ENCODE measurements at places on chromosomes 11 and 22.

- DNase-seq: no peak
Observed at GRCh38 chr22:27686534-27686933, 115.0 kb downstream of the MN1 start.

DNA sequence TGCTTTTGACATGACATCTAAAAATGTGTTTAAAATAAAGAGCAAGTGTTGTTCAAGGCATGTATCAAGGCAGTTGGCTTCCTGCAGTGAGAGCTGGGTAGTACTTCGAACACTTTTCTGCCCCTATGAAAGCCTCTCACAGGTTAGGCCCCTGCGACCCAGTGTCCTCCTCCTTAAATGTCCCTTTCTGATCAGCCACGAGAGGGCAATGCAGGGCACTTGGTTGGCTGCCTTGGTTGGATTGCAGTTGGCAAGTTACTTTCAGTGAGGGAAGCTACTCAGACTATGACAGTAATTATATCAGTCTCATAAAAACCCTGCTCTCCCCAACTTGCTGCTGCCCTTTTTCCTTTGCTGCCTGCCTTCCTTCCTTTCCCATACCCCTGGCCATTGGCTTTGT is 743.8 kb downstream of the NTM start:
- DNase-seq: no peak

GRCh38 chr11:1934335-1935155 is 12.6 kb upstream of the MRPL23 start:
- DNase-seq: peak; percentile 21

DNA sequence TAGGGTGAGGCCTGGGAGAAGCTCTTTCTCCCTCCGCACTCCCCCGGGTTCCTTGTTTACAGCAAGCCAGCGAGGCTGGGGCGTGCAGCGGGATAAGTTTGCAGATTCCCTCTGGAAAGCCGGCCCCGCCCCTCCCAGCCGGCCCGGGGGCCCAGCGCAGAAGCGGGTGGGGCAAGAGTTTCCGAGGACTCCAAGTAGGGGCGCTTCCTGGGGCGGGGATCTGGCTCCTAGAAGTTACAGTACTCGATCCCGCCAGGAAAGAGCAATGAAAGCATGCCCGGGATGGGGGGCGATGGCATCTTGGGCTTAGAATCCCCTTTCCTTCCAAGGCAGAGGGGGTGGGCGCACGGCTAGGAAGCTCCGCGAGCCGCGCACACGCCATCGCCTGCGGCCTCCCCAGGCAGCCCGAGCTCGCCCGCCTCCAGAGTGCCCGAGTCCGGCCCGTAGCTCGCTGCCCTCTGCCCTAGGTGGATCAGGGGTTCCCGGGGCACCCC is 385 bp downstream of the TST start:
- DNase-seq: no peak

- DNase-seq: no peak
Observed at GRCh38 chr11:2220173-2220771, 48.7 kb upstream of the TH start.

DNA sequence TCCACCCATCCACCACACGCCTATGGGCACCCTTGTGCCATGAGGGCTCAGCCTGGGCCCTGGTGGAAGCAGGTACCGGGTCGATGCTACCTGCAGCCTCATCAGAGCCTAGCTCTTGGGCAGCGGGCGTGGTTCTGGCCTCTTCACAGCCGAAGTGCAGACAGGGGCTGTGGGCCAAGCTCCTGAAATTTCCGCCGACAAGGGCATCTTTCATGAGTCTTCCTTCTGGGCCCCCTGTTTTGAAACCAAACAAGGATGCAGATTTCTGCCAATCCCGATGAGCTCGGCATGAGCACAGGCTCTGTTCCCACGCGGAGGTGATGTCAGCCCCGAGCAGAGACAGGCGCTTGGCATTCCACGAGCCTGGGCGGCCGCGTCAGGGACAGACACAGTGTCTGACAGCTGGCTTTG is 22.6 kb upstream of the MGAT3 start:
- no peak for DNase-seq

DNA sequence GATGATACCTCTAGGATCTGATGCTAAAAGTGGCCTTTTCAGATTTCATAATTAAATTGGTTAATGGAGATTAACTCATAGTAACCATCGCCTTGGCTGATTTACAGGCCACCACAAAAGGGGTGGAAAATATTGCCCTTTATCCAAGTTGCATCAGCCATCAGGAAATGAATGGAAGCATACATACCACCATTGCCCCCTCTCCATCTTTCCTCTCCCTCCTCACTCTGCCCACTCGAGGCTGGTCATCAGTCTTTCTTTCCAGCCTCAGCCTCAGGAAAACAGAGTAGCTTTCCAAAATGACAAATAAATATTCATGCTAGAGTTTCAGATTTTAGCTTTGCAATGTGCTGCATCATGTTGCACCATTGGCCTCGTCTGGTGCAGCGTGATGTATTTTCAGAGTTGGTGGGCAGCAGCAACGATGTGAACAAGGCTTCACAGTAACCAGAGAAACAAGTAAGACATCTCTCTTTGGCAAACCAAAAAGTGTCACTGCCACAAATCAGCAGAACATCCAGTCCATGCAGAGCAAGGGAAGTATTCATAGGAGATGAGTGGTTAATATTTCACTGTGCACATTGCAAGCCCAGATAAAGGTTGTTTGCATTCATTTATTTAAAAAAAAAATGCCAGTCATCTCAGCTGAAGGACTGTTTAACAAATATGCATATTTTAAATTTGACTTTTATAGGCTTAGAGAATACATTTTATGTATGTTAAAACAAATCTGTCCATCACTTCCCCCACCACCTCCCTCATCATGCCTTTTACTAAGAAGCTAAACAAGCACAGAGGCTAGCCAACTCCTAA is 136.7 kb upstream of the FAT3 start:
- no peak for DNase-seq

GRCh38 chr22:19709063-19709769 is 5.1 kb upstream of the SEPTIN5 start:
- DNase-seq: no peak

DNA sequence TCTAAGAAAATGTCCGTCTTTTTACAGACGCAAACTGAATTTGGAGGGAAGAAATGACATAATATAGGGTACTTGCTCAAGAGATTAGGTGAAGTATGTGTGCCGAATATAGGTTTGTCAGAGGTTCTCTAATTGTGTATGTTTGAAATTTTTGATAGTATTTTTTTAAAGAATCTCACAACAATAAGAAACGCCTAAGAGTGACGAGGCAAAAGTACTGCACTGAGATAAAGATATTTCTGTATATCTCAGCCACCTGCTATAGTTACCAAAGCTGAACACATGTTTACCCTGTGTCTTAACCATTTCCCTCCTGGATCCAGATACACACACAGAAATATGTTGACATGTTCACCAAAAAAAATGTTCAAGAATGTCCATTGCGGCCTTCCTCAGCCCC is 92.0 kb downstream of the PRMT3 start:
- no peak for DNase-seq

DNA sequence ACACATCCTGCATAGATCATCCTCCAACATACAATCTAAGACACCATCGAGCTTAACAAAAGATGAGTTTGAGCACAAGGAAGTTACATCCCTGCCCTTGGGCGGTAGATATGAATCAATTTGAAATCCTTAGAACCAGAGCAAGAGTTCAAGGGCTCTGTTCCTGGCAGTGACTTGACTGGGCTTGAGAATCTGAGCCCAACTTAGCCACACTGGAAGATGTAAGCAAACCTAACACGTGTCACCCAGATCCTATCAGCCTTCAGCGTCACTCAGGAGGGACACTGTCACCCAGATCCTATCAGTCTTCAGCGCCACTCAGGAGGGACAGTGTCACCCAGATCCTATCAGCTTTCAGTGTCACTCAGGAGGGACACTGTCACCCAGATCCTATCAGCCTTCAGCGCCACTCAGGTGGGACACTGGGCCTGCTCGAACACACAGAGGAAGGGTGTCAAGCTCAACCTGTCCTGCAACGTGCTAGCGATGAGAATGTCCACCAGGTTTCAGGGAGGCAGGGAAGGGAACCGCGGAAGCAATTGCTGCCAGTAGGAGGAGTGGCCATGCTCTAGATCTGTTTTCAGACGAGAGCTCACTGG is 32.8 kb upstream of the CTSD start:
- no peak for DNase-seq

- no peak for DNase-seq
Observed at GRCh38 chr11:78339483-78339882, 78.1 kb downstream of the GAB2 start.

- DNase-seq: no peak
Observed at GRCh38 chr11:120510406-120511115, 987 bp upstream of the GRIK4 start.

DNA sequence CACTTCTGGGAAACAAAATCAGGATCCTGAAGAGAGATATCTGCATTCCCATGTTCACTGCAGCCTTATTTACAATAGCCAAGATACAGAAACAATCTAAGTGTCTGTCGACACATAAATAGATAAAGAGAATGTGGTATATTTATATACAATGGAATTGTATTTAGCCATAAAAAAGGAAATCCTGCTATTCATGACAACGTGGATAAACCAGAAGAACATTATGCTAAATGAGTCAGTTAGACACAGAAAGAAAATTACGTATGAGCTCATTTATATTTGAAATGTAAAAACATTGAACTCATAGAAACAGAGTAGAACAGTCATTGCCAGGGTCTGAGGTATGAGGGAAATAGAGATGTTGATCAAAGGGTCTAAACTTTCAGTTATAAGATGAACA is 6.1 kb downstream of the MRPL17 start:
- DNase-seq: no peak

DNA sequence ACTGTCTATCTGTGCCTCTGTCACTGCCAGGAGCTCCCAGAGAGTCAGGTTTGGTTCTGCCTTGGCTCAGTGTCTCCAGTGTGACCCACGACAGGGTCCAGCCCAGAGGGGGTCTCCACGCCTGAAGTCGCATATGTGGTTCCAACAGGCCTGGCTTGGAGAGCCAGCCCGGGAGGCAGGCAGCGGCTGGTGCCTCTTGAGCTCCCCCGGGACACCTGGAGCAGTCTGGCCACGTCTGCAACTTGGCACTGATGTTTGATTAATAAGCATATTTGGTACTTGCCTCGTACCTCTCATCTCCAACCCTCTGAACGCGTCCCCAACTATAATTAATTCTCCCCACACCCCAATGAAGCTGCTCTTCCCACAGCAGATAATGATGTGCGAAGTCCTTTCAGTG is 31.7 kb upstream of the SHISAL1 start:
- DNase-seq: no peak

- no peak for DNase-seq
Observed at GRCh38 chr11:44564670-44565210, 723 bp upstream of the CD82 start.

DNA sequence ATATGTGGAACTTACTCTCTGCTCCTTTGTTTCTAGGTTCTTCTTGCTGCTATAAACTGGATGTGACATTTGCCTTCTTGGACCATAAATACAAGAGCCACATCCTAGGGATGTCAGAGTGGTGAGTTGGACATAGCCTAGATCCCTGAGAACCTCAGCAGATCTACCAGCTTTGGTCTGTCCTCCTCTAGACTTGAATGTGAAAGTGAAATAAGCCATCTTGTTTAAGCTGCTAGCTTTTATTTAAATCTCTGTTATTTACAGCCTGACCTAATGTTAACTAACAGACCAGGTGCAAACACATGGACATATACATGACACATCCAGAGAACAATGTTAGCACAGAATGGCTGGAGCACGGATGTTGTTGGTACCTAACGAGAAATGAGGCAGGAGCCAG is 36.0 kb downstream of the SLN start:
- DNase-seq: no peak

GRCh38 chr22:19357270-19358105 is 66.0 kb upstream of the CLTCL1 start:
- DNase-seq: no peak

DNA sequence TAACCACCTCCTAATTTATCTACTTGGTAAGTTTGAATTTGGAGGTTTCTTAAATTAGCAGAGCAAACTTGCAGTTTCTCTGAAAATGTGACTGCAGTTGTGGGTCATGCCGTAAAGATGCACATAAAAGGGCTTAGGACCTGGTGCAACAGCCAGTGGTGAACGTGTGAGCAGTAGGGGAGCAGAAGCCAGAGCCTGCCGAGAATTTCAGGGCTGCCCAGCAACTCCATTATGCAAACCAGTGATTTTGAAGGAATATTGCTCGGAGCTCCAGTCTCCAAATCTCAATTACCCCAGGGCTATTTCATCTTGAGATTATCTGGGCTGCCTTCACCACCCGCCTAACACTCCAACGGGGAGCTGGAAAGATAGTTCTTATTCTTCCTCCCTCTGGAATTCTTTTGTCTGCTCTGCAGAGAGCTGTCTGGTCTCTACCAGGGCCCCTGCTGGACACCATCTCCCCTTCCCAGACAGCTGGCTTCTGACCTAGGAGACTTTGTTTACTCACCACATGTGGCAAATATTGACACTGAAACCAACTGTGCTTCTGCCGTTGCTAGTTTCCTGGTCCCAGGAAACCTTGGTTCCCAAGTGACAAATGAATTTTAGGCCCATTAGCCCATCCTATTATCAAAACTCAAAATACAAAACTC is 93.9 kb downstream of the DSCAML1 start:
- DNase-seq: no peak

DNA sequence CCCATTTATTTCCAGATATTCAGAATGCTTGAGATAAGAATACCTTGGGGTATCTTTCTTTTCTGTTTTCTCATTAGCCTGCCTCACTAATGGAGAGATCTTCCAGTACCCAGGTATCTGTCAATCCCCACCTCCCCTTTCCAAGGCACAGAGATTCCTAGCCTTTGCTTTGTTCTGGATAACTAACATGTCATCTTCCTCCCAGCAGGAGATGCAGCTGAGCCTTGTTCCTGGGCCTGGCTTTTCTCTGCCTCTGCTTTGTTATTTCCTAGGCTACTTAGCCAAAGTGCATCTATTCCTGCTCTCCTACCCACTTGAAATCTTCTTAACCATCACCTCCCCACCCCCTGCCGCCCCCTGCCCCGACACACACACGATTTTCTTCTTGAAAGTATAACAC is 297.1 kb downstream of the NELL1 start:
- DNase-seq: no peak

GRCh38 chr11:16382638-16383380 is 26.5 kb upstream of the SOX6 start:
- no peak for DNase-seq

DNA sequence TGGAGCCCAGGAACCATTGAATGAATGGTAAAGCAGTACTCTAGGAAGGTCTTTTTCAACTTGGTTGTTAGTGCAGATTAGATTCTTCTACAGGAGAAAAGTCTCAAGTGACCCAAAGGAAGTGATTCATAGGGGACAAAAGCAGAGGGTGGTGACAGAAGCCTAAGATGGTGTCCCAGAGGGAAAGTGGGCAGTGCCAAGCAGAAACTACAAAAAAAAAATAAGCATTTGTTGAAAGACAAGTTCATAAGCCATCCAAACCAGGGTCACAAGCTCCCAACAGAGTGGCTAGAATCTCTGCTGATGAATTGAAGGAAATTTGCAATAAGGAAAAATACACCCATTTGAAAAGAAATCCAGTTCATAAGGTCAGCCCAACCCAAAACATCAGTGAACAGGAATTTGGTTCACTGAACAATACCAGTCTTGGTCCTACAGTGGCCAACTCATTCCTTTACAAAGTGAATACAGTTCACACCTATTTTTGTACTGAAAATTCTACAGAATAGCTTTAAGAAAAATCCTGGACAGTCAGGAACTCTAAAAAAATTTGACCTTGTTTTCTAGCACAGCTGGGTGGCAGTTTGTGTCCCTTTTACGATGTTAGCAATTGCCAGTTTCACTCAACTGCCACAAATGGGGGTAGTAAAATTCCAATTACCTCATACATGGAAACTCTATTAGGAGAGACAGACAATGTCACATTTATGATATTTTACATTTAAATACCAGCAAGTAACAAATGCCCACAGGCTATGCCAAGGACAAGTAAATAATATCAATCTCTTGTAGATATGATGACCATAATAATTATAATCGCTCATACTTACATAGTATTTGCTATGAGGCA is 21.6 kb upstream of the NUP160 start:
- DNase-seq: no peak

Data from GM12892 (cell line).